Fibroblast of skin of scalp (primary cell): ENCODE measurements at places on chromosomes 2 and 18.

DNA sequence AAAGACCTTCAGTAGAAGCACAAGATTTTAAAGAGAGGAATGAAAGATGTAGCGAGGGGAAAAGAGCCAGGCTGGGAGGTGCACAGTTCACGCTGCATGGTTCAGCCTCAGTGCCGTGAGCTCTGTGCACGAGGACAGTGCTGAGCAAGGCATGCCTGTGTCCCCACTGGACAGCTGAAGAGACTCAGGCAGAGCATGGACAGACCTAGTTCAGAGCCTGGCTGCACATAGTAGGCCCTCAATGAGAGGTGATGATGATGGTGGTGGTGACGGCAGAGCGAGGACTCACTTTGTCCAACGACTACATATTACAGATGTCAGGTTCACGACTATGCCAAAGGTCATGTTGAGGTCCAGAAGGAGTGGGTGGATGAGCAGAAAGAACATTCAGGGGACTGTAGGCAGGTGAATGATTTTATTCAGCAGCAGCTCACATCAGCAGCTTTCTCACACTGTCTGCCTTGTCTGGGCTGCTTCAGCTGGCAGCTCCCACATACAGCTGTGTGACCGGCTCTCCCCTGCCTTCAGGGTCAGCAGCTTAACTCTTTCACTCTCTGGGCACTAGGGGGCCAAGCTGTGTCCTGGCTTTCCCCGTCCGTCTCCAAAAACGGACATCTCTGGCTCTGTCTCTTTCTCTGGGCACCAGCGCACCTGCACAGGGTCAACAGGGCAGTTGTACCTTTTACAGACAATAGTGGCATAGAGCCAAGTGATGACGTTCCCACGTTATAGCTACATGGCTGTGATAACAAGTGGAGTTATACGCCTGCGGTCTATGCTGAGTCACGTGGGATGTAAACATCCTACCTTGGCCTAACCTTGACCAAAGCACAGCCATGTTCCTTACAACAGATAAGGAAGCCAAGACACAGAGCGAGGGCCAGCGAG is 128.8 kb upstream of the MSH6 start:
- DNase-seq = no peak

- no peak for DNase-seq
These were observed 130.6 kb upstream of the CBLN2 start for GRCh38 chr18:72674710-72675109.

DNA sequence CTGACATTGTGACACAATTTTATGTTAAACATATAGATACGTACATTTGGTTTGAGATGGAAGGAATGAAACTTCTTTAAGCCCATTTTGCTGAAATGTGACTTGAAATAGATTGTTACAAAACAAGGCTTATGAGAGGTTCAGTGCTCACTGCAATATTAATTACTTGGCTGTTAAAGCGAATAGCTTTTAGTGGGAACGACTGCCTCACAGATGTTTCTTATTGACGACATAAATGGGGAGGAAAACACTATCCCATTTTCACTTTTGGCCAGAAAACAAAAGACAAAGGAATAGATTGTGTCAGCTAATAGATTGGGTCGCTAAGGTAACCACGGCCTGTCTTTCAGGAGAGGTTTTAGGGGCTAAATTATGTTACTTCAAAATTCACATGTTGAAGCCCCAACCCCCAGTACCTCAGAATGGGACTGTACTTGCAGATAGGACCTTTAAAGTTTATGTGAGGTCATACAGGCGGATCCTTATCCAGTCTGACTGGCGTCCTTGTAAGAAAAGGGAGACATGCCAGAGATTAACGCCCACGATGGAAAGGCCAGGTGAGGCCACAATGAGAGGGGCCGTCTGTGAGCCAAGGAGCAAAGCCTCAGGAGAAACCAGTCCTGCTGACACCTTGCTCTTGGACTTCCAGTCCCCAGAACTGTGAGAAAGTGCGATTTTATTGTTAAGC is 10.8 kb downstream of the INPP1 start:
- no peak for DNase-seq

- no peak for DNase-seq
These were observed 8.1 kb upstream of the SOS1 start for GRCh38 chr2:39128919-39129391.

DNA sequence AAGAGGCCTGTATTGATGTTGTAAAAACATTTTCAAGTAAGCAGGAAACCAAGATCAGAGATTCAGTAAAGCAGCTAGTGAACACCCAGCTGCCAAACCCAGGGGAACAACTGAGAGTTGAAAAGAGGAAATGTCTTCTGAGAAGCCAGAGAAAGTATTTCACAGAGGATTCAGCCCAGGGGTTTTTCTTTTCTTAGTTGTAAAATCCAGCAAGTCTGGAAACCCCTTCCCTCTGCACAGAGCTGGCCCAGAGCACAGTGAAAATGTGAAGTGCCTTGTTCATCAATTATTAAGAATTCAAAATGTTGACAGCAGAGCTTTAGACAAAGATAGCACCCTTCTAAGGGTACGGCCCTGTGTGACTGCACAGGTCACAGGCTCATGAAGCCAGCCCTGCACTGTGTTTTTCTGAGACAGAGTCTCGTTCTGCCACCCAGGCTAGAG is 28.4 kb downstream of the AFF3 start:
- DNase-seq = no peak

- DNase-seq = peak; percentile 86
These were observed 33.7 kb downstream of the EHBP1 start for GRCh38 chr2:62738981-62739936.

- DNase-seq = no peak
These were observed 426.7 kb upstream of the MYT1L start for GRCh38 chr2:2757764-2758163.

DNA sequence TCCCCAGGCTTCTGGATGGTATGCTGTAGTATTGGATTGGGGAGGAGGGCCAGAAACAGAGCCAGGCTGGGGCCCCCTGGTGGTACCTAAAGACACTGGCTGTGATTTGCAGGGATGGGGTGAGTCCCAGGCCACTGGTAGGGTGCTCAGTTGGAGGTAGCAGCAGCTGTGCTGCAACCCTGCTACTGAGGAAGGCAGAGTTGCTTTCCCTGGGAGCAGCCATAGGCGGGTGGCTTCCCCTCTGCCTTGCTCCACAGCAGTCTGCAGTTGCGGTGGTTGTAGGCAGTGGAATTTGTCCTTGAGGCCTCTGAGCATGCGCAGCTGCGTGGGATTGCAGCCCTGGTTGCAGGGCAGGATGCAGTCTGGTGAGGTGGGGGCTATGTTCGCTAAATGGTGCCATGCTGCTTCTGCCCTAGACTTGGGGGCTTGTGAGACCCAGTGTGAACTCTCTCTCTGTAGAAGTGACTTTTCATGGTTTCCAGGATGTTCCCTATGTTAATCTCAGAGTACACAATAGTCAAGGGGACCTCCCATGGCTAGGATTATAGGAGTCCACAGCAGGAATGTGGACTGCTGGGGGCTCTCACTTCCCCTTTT is 443.5 kb downstream of the XIRP2 start:
- no peak for DNase-seq

DNA sequence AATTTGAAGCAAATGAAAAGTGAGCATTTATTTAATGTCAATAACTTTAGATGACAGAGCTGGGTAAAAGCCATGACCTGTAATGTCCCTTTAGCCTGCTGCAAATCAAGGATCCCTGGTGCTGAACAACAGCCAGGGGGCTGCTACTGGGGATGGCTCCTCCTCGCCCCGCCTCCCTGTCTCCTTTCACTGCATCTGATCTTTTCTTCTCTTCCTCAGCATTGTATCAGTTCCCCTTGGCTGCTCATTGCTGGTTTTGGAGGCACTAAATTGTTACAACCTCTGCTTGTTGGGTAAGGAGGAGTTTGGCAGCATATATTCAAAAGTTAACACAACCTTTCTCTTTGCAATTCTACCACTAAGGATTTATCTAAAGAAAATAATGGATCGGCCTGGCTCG is 236.3 kb upstream of the ID2 start:
- no peak for DNase-seq

DNA sequence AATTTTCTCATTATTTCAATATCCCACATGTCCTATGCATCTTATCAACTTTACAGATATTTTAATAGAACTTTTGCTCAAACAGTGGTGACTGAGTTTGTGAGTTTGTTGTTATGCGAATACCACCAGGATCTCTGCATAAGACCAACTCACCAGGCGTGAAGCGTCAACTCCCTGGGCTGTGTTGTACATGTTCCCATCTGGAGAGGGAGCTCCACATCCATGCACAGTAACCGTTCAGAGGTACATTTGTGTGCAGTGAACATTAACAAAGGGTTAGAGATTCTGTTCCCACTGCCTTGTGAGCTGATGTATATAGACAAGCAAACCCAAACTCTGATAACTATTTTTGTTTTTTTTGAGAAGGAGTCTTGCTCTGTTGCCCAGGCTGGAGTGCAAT is 188.7 kb downstream of the MYT1L start:
- no peak for DNase-seq

GRCh38 chr2:146123714-146124113 is 1603.8 kb upstream of the ZEB2 start:
- peak; percentile 25 for DNase-seq

DNA sequence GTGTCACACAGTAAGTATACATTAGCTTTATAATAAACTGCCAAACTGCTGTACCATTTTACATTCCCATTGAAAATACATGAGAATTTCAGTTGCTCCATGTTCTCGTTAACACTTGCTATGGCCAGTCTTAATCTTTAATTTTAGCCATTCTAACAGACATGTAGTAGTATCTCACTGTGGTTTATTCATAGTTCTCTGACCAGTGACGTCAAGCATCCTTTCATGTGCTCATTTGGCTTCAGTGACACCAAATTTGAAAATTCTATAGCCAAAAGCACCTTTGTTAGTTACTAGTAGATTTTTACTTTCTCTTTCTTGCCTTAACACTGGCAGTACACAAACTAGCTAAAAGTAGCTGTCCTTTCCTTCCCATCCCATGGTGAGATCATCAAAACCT is 43.0 kb downstream of the CYP1B1 start:
- DNase-seq = no peak

DNA sequence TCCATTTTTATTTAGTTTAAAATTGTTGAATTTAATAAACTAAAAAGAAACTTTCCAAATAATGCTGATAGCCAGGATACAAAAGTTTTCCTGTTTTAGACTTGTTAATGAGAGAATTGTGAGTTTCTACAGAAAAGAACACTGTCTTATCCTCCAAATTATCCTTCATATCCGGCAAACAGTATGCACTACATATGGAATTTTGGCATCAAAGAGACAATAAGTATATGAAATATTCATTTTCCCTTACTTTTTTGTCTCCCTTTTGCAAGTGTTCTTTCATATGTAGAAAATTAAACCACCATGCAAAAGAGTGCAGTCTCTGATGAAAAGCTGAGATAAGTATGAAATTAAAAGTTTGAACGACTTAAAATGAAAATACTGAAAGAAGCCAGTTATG is 159.4 kb downstream of the UBE2E3 start:
- DNase-seq = no peak

- DNase-seq = no peak
These were observed 35.7 kb downstream of the WDR43 start for GRCh38 chr2:28930205-28930604.

DNA sequence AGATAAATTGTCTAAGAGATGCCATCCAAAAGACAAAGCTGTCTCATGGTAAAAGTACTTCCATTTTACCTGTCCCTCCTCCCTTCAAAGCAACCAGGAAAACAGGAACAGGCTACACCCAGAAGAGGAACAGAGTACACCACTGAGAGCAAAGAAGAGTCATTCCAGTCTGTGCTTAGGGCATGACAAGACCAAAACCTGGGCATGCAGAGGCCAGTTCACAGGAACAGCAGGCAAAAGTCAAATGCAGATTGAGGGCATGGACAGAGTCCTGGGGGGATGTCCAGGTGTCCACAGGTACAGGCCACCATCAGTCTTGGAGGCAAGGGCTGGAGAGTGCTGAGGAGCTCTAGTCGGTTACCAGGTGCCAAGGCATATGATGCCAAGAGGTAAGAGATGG is 23.7 kb downstream of the PLEK start:
- no peak for DNase-seq

DNA sequence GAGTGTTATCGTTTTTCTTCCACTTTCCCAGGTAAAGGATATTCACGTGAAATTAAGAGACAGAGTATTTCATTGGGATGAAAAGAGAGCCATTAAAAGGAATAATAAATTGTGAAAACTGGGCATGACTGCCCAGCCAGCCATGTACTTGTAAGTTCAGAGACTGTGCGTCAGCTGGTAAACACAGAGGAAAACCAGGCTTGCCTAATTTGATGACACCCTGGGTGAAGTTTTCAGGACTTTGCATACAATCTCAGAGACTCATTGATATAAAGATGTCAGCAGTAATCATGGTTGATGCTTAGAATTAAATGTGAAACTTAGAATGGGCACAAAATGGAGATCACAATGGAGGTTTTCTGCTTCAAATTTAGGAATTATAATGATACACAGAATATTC is 153.5 kb upstream of the ZEB2 start:
- DNase-seq = no peak

DNA sequence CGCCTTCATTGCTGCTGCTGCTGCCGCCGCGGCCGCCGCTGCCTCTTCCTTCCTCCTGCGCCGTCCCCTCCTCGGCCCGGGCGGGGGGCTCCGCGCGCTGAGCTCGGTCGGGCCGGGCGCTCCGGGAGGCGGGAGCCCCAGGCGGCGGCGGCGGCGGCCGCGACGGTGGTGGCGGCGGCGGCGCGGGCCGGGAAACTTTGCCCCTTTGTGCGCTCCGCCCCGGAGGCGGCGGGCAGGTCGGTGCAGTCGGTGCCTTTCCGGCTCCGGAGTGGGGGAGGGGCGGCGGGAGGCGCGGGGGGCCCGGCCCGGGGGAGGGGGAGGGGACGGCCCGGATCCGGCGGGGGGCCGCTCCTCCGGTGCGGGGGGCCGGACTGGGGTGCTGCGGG is 205 bp downstream of the TET3 start:
- no peak for DNase-seq

DNA sequence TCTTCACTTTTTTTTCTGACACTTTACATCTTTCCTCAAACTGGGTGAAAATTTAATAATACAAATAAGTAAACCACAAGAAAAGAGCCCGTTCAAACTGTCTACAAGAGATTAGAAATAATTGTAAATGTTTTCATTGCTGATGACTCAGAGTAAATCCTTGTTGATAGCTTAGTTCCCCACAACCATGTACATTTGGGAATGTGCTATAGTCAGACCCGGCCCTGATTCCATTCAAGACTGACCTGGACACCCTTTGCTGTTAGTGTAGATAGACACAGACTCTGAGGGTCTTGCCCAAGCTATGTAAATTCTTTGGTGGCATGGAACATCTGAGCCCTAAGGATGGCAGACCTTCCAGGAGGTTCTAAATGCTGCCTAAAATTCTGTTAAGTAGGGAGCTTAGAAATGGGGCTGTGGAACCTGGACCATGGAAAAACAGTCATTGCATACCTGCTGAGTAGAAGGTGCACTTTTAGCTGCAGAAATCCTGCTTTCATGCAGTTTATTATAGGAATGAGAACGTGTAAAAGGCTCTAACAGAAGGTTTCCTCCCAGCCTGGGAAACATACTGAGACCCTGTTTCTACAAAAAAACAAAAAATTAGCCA is 3.7 kb downstream of the MALT1 start:
- DNase-seq = peak; percentile 34

- DNase-seq = no peak
These were observed 15.6 kb upstream of the FHOD3 start for GRCh38 chr18:36281936-36282335.
